ENCODE measurements at places on chromosomes 13 and 19. TPM values are rescaled to one million over a fixed set of nuclear protein-coding genes. Genes with fewer than 3 reads are reported as not detected.

The WDR87 gene
- 2.0 TPM for total RNA-seq

The CEACAM16 gene
- not detected for total RNA-seq

The GRIN2D gene
- total RNA-seq: 1.8 TPM

DNA sequence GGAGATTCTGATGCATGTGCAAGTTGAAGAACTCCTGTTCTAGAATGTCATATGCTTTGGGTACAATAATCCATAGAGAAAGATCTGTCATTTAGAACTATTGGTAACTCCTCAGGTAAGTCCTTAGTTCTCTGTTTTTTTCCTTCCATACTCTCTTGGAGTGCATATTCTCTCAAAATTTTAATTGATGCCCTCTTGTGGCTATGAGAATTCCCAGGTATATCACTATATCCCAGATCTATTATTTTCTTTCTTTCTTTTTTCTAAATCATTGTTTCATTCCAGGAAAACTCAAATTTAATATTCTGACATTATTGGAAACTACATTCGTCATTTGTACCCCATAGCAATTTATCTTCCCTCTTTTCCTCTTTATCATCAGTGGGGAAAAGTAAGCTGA, 485.4 kb downstream of the KLF5 start:
- no peaks in the 10 kb centered on the region for H3K4me1 ChIP-seq
- no peaks in the 10 kb centered on the region for H3K36me3 ChIP-seq
- H3K27ac ChIP-seq: no peak overlapping the region
- no peak for DNase-seq
- H3K4me3 ChIP-seq: no peak overlapping the region
- H3K27me3 ChIP-seq: no peaks in the 10 kb centered on the region

The CBLC gene
- 30.1 TPM for total RNA-seq

DNA sequence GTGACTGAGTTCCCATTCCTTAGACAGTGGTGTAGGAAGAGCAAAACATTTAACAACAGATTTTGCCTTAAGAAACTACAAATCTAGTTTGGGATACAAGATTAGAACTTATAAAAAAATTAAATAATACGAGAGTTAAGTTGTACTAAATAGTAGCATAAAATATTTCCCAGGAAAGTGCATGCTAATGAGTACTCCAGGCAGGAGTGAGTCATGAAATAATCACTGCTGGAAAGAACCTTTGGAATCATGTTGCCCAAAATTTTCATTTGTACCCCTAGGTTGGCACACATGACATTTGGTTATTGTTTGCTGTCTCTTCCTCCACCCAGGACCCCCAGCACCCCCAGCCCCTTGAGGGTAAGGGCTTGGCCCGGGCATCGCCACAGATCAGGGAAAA, 26.3 kb upstream of the KL start:
- no peak overlapping the region for H3K27ac ChIP-seq
- H3K4me3 ChIP-seq: no peak overlapping the region
- H3K36me3 ChIP-seq: no peaks in the 10 kb centered on the region
- DNase-seq: no peak

GRCh38 chr19:53182202-53182601, 11.0 kb downstream of the ZNF665 start:
- no peaks in the 10 kb centered on the region for H3K4me1 ChIP-seq
- H3K4me3 ChIP-seq: no peak overlapping the region
- H3K36me3 ChIP-seq: no peaks in the 10 kb centered on the region
- no peak for DNase-seq
- H3K27me3 ChIP-seq: no peaks in the 10 kb centered on the region
- no peak overlapping the region for H3K27ac ChIP-seq

The LILRA5 gene
- not detected for total RNA-seq

GRCh38 chr19:54207676-54207982, 7.0 kb downstream of the RPS9 start:
- H3K36me3 ChIP-seq: peaks cover 29% of the 10 kb centered on the region
- H3K27ac ChIP-seq: peak overlapping the region; percentile 14
- peaks cover 18% of the 10 kb centered on the region for H3K4me1 ChIP-seq

- no peak overlapping the region for H3K4me3 ChIP-seq
- H3K27ac ChIP-seq: no peak overlapping the region
- no peaks in the 10 kb centered on the region for H3K4me1 ChIP-seq
- H3K36me3 ChIP-seq: no peaks in the 10 kb centered on the region
These were observed 104.4 kb downstream of the ZDHHC20 start for GRCh38 chr13:21354721-21355120.

DNA sequence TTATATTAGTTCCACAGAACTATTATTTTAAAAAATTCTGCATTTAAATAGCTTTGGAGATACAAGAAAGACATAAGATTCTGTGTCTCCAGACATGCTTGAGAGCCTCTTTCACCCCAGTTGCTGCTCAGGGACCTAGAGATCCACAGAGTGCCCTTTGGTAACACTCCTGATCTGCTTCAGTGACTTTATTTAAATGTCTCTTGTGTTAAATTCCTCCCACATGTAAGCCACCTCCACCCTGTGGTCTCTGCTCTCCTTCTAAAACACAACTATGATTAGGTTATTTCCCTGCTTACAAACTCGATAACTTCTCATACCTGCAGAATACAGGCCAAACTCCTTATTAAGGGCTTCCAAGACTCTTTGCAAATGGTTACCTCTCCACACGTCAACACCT, 141.0 kb downstream of the RFC3 start:
- no peaks in the 10 kb centered on the region for H3K4me1 ChIP-seq
- H3K27ac ChIP-seq: no peak overlapping the region
- no peak for DNase-seq
- H3K27me3 ChIP-seq: no peaks in the 10 kb centered on the region
- H3K36me3 ChIP-seq: no peaks in the 10 kb centered on the region

DNA sequence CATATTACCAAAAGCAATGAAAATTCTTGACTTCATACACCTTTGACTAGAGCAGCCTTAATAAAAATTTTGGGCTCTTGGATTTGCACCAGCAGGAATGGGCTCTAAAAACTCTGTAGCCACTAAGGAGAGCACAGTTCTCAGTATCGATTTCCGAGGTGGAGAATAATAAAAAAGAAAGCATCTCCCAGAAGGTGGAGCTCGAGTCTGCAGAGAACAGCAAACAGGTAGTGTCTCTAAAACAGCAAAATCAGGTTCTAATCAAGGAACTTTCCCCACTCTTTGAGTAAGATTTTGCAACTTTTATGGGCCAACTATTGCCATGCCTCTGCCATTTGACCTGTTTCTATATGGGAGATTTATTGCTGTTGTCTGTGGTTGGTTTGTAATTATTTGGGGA, 258.7 kb upstream of the GPC6 start:
- H3K27ac ChIP-seq: no peak overlapping the region
- DNase-seq: no peak
- H3K4me3 ChIP-seq: no peak overlapping the region
- no peaks in the 10 kb centered on the region for H3K36me3 ChIP-seq
- H3K4me1 ChIP-seq: no peaks in the 10 kb centered on the region
- H3K27me3 ChIP-seq: no peaks in the 10 kb centered on the region

DNA sequence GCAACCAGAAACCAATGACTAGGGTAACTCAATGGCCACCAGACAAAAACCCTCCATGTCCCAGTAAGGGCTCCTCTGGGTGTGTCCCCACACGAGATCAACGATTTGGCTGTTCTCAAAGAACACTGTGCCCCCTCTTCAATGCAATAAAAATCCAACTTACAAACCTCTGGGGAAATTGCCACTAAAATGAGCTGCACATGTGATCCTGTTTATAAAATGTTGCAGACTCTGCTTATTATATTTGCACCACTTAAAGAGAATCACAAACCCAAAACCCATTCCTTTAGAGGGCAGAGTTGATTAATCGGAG, 80.5 kb downstream of the STK24 start:
- H3K36me3 ChIP-seq: no peaks in the 10 kb centered on the region
- peaks cover 15% of the 10 kb centered on the region for H3K4me1 ChIP-seq
- H3K27ac ChIP-seq: peak overlapping the region; percentile 70
- no peak overlapping the region for H3K4me3 ChIP-seq

- no peaks in the 10 kb centered on the region for H3K27me3 ChIP-seq
- H3K4me3 ChIP-seq: no peak overlapping the region
- no peaks in the 10 kb centered on the region for H3K36me3 ChIP-seq
- no peak for DNase-seq
- no peak overlapping the region for H3K27ac ChIP-seq
These were observed 394.3 kb downstream of the PCDH17 start for GRCh38 chr13:58025821-58026220.

DNA sequence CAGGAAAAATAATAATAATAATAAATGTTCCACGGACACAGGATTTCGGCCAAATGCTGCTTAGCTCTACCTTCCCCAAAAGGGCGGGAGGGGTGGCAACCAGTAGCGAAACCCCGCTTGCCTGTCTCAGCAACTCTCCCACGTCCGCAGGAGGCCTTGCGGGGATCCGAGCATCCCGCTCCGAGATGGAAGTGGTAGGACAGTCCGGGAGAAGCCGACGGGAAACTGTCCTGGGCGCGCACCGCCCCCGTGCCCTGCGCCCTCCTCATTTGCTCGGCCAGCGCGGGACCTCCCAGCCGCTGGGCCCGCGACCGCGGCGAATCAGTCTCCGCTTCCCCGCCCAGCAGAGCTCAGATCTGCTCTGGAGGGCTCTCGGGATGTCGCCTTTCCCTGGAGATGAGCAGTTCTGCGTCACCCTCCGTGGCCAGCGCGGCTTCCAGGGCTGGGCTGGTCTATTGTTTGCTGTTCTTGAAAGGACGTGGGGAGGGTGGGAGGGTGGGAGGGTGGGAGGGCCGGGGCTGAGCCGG, 48.9 kb upstream of the PABPC3 start:
- H3K27me3 ChIP-seq: peaks cover 2% of the 10 kb centered on the region
- H3K4me1 ChIP-seq: peaks cover 5% of the 10 kb centered on the region

GRCh38 chr13:57311009-57311586, 144.1 kb downstream of the PRR20E start:
- DNase-seq: no peak
- H3K36me3 ChIP-seq: no peaks in the 10 kb centered on the region
- H3K4me3 ChIP-seq: no peak overlapping the region
- H3K27me3 ChIP-seq: no peaks in the 10 kb centered on the region
- no peak overlapping the region for H3K27ac ChIP-seq
- H3K4me1 ChIP-seq: no peaks in the 10 kb centered on the region

The LILRB2 gene
- total RNA-seq: 1.4 TPM

The THSD1 gene
- 8.0 TPM for total RNA-seq

The PDX1 gene
- total RNA-seq: not detected

GRCh38 chr13:21238267-21238666, 61.8 kb downstream of the MRPL57 start:
- no peak overlapping the region for H3K4me3 ChIP-seq
- no peaks in the 10 kb centered on the region for H3K4me1 ChIP-seq
- DNase-seq: no peak
- H3K27me3 ChIP-seq: no peaks in the 10 kb centered on the region
- no peak overlapping the region for H3K27ac ChIP-seq

DNA sequence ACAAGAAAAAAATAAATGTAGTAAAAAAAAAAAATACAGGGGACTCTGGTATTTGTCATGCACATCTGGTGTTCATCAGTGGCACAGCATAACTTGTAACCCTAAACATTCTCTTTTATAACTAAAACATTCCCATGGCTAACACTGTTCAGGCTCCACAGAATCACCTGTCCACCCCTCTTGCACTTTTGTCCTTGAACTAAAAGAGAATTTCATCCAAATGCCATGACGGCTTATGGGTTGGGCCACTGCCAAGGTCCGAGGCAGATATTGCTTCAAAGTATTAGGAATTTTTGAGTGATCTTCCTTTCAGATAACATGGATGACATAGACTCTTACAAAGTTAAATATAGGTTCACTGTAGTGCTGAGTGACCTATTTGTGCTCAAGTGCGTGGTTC, 25.7 kb upstream of the SERP2 start:
- DNase-seq: no peak
- H3K4me1 ChIP-seq: no peaks in the 10 kb centered on the region
- H3K36me3 ChIP-seq: no peaks in the 10 kb centered on the region
- no peaks in the 10 kb centered on the region for H3K27me3 ChIP-seq

DNA sequence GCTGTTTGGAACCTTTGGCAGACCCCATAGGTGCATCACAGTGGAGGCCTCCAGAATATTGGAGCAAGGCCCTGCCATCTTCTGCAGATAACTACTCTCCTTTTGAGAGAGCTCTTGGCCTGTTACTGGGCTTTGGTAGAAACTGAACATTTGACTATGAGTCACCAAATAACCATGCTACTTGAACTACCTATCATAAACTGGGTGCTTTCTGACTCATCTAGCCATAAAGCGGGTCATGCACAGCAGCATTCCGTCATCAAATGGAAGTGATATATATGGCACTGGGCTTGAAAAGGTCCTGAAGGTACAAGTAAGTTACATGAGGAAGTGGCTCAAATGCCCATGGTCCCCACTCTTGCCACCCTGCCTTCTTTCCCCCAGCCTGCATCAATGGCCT, 782.5 kb upstream of the SLITRK6 start:
- no peak overlapping the region for H3K27ac ChIP-seq
- no peaks in the 10 kb centered on the region for H3K4me1 ChIP-seq
- no peaks in the 10 kb centered on the region for H3K36me3 ChIP-seq
- no peaks in the 10 kb centered on the region for H3K27me3 ChIP-seq

DNA sequence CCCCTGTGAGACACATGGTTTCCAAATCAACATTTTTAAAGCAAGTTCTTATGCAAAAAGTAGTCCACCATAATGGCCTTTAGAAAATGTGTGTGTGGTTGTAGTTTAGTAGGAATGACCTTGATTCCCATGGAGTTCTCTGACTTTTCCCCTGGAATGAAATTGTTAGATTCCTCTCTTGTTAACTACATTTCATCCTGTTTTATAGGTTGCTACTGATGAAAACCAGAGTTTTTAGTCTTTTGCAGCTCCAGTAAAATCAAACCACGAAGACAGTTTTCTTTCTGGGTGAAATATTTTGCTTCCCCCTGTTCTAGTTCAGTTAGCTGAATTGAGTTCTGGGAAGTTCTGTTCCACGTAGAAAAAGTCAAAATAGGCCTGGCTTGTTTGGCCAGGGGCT, 107.7 kb downstream of the RAB20 start:
- no peak for DNase-seq
- H3K36me3 ChIP-seq: no peaks in the 10 kb centered on the region
- H3K4me3 ChIP-seq: no peak overlapping the region

GRCh38 chr19:347946-348861, 3.6 kb upstream of the MIER2 start:
- H3K36me3 ChIP-seq: no peaks in the 10 kb centered on the region
- peaks cover 3% of the 10 kb centered on the region for H3K4me1 ChIP-seq
- H3K27me3 ChIP-seq: no peaks in the 10 kb centered on the region
- no peak overlapping the region for H3K27ac ChIP-seq
- DNase-seq: no peak
- H3K4me3 ChIP-seq: no peak overlapping the region

DNA sequence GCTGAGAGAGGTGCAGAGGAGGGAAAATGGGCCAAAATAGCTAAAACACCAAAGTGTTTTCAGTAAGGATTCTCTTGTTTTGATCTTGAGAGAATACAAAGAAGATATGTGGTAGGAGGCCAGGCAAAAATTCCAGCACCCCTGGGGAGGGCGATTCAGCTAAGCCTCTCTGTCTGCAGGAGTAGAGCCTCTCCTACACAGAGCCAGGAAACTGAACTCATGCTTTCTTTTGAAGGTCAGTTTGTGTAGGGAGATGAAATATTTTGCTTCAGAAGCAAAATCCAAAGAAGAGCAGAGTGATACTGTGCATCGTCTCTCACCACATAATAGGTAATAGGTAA, 565.0 kb downstream of the FGF9 start:
- peaks cover 2% of the 10 kb centered on the region for H3K27me3 ChIP-seq
- H3K27ac ChIP-seq: no peak overlapping the region
- DNase-seq: no peak
- H3K4me3 ChIP-seq: no peak overlapping the region
- H3K4me1 ChIP-seq: no peaks in the 10 kb centered on the region
